Bronchial smooth muscle cell (primary cell): ENCODE measurements at places on chromosomes 2 and 18. TPM values are rescaled to one million over a fixed set of nuclear protein-coding genes. Genes with fewer than 3 reads are reported as not detected.

AQP12A gene
- not detected in 2 replicates for total RNA-seq

GCG gene
- total RNA-seq: not detected in 2 replicates

SCG2 gene
- total RNA-seq: 0.09 and 0.63 TPM in 2 replicates

MAP2 gene
- total RNA-seq: 0.47 and 0.60 TPM in 2 replicates

NETO1 gene
- total RNA-seq: 0.16 TPM in 1 of 2 replicates, not detected in the other

BOLA3 gene
- total RNA-seq: 14.5 and 24.0 TPM in 2 replicates

SNRNP27 gene
- 24.0 and 27.9 TPM in 2 replicates for total RNA-seq
